T1000 (cell line): ENCODE measurements at places on chromosomes 16 and 17.

- no peak for DNase-seq
Observed at GRCh38 chr16:12286964-12287363, 310.4 kb downstream of the SNX29 start.

GRCh38 chr17:49523706-49524472 is 28.8 kb downstream of the NGFR start:
- DNase-seq, result no peak

DNA sequence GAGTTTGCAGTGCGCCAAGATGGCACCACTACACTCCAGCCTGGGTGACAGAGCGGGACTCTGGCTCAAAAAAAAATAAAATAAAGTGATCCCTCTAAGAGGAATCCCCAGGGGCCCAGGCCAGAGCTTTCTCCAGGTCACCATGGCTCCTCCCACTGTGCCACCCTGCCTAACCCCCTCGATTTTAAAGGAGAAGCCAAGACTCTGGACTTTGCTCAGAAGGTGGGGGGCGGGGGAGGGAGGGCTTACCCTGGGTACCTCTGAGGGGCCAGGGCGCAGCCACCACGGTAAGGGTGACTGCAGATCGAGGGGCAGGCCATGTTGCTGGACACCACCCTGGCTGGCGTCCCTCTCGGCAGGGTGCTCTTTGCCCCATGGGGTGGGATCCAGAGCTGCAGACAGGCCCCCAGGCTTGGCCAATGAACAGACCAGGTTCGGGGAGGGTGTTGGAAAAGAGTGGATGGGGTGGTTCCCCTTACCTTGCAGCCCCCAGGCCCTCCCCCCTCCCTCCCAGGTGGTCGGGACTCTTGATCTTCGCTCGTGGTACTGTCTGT is 455 bp upstream of the GRB7 start:
- DNase-seq, result no peak

DNA sequence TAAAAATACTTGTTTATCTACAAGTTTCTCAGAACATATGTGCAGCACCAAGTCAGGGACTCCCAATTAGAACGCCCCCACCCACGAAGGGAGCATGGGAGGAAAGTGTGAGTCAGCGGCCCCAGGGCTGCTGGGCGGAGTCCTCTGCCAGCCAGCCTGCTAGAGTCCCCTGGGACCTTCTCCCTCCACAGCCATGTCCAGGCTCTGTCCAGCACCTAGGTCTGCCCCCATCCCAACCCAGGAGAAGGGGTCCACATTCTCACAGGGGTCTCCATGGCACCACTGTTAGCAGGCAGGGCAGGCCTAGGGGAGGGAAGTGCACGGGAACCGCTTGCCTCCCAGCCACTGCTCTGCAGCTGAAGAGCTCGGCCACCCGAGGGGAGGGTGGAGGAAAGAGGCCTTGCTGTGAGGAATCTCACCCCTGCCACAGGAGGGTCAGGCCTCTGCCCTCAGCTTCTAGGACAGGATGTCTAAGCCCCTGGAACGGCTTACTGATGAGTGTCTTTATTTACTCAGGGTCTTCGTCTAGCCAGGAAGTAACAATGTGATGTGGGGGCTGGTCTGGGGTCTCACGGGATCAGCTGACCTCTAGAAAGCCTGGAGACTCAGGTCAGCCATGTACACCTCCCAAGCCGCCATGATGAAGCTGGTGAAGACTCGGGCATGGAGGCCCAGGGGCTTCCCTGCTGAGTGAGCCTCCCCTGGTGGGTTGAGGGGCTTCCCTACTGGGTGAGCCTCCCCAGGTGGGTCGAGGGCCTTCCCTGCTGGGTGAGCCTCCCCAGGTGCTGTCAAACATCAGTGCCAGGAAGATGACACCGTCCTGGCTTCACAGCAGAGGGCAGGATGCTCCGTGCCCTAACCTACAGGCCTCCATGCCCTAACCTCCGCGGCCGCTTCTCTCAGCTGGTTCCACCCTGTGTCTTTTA is 190.3 kb downstream of the RBFOX3 start:
- DNase-seq, result no peak

GRCh38 chr16:9115277-9115676 is 23.8 kb downstream of the HAPSTR1 start:
- DNase-seq, result no peak

- DNase-seq, result no peak
Observed at GRCh38 chr16:86088816-86089215, 189.9 kb downstream of the IRF8 start.

DNA sequence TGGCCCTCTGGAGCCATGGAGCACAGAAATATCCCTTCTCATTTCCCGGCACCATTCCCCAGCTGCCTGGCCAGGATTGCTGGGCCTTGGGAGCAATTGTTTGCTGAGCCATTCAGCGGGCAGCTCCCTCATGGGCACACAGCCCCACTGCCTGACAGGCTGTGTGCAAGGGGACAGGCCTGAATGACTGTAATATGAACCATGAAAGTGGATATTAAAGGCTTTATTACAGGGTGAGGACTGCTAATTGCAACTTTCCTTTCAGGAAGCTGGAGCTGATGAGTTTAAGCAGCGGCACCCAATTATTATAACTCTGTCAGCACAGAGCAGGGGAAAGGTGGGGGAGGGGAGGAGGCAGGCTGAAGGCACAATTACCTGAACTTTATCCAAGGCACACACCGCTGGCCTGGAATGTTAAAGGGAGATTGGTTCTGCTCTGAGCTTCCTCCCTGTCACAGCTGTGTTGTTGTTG is 159.8 kb upstream of the SDK2 start:
- DNase-seq, result no peak

- DNase-seq, result peak; percentile 47
Observed at GRCh38 chr17:47862621-47863440, 11.9 kb upstream of the SP6 start.

GRCh38 chr16:14321542-14321941 is 250.4 kb downstream of the MRTFB start:
- no peak for DNase-seq

DNA sequence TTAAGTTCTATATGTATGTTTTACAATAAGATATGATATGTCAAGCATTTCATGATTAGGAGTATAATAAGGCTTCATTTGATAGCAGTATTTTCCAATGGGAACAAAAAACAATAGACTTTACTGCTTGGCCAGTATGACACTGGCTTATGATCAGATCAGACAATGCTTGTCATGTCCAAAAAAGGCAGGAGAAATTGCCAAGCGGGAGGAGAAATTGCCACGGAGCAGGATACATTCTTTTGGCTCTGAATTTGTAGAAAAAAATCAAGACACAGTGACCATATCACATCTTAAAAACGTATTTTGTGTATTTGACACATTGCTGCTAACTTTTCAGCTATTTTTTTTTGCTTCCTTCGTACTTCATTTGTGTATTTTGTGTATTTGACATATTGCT is 404.1 kb downstream of the CNTNAP4 start:
- DNase-seq, result no peak

GRCh38 chr16:15822957-15823356 is 33.9 kb downstream of the MYH11 start:
- DNase-seq, result no peak

GRCh38 chr17:4440690-4441686 is 7.2 kb downstream of the SPNS3 start:
- DNase-seq, result no peak

GRCh38 chr17:61531223-61531622 is 59.8 kb downstream of the NACA2 start:
- DNase-seq, result no peak

DNA sequence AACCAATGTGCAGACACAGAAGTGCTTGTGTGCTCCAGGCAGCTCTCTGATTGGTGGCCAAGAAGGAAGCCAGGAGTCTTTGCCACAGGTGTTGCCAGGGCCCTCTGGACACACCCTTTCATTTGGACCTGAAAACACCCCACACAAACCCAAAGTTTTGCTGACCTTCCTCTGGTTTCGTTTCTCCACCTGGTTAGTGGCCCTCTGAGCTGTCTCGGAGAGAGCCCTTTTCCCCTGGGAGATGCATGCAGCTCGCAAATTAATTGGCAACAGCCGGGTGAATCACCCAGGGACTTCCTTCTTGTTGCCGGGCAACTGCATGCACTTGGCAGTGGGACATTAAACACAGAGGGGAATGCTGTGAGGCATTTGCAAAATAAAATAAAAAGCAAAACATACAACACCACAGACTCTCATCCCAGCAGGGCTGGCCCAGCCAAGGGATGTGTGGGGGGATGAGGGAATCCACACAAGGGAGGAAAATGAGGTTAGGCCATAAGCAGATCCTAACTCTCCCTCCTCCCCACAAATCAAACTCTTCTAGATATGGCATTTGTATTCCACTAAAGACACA is 286.6 kb downstream of the SOX9 start:
- peak; percentile 92 for DNase-seq

DNA sequence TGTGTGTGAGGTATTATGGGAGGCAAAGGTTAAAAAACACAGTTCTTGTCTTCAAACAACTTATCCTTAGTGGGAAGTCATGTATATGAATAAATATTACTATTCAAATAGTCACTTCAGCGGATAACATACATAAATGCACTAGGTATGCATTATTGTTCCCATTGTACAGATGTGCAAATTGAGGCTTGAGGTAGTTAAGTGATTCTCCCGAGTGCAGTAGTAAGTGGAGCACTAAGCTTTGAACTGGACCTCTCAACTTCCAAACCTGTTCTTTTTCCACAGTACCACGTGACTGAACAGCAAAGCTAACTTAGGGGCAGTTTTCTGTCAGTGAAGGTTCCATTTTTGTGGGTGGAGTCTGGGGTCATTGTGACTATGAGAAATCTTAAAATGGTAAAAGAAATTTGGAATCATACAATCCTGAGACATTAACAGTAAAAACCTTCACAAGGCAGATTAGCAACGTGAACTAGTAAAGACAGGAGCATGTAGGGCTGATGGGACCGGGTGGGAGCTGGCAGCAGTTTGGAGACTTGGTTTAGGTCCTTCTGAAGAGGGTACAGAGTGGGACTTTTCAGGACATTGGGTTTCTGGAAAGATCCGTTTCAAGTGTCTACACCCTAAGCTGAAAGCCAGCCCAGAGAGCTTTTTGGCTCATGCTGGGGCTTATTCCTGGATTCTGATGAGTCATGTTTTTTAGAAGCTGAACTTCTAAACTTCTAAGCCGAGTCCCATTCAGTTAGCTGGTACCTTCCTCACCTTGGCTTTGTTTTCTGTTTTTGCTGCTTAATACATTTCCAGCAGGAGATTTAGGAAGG is 204.9 kb downstream of the PRKCA start:
- no peak for DNase-seq
